ENCODE measurements at places on chromosomes 12 and 14.

GRCh38 chr12:54749191-54749818, 101.1 kb upstream of the DCD start:
- peaks cover 7% of the 10 kb centered on the region for H3K27me3 ChIP-seq
- H3K4me3 ChIP-seq = no peak overlapping the region
- no peaks in the 10 kb centered on the region for H3K4me1 ChIP-seq
- no peak overlapping the region for H3K27ac ChIP-seq

DNA sequence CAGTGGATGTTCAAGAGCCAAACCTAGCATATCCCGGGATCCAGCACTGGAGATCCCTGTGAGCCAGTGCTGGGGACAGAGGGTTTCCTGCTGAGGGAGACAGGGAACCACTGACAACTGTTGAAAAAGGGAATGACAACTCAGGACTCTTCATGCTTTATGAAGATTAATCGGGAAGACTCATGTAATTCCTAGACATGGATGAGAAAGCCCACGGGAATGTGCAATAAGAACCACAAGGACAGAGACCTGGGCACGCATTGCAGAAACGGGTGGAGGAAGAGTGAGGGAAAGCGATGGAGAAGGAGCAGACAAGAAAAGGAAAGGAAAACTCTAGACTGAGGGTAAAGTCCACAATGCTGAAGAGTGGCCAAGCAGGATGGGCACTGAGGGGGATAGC, 296.0 kb downstream of the PCNX1 start:
- H3K4me1 ChIP-seq = peaks cover 14% of the 10 kb centered on the region
- no peak overlapping the region for H3K4me3 ChIP-seq
- H3K27me3 ChIP-seq = peaks cover 14% of the 10 kb centered on the region

- H3K36me3 ChIP-seq = no peaks in the 10 kb centered on the region
- H3K27me3 ChIP-seq = peaks cover 4% of the 10 kb centered on the region
- peak overlapping the region; percentile 99 for H3K27ac ChIP-seq
- peaks cover 84% of the 10 kb centered on the region for H3K4me1 ChIP-seq
Measured at GRCh38 chr14:68364792-68365192, 428.1 kb downstream of the ZFP36L1 start.

DNA sequence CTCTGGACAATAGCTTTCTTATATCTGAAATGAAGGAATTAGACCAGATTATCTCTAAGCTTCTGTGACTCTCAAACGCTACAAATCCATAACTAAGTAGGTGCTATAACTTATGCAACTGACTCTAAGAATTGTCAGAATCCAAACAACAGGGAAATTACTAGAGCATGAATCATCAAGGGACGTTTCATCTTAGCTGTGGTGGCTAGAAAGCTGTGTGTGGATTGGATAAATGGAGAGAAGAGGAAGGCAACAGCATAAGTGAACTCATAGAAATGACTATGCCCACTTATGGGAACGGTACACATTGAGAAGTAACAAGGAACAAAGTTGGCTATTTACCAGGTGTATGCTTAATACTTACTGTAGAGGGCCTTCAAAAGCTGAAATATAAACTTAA, 96.0 kb upstream of the NEDD1 start:
- no peak overlapping the region for H3K27ac ChIP-seq
- peaks cover 2% of the 10 kb centered on the region for H3K27me3 ChIP-seq
- no peak for DNase-seq
- H3K36me3 ChIP-seq = no peaks in the 10 kb centered on the region

DNA sequence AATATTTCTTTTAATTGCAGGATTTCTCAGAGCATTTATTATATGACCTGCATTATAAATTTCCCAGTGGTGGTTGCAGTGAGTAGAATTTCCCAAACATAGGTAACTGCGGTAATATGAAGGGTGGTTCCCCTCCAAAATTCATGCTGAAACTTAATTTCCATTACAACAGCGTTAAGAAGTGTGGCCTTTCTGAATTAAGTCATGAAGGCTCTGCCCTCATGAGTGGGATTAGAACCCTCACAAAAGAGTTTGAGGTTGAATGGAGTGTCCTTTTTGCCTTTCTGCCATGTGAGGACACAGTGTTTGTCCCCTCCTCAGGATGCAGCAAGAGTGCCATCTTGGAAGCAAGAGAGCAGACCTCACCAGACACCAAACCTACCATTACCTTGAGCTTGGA, 233.6 kb downstream of the KTN1 start:
- H3K27ac ChIP-seq = no peak overlapping the region
- H3K27me3 ChIP-seq = peaks cover 4% of the 10 kb centered on the region
- H3K36me3 ChIP-seq = peaks cover 9% of the 10 kb centered on the region
- no peaks in the 10 kb centered on the region for H3K4me1 ChIP-seq

GRCh38 chr12:13032164-13032563, 12.0 kb upstream of the FAM234B start:
- no peak overlapping the region for H3K4me3 ChIP-seq
- DNase-seq = no peak
- H3K4me1 ChIP-seq = peaks cover 22% of the 10 kb centered on the region
- H3K36me3 ChIP-seq = no peaks in the 10 kb centered on the region
- H3K27me3 ChIP-seq = no peaks in the 10 kb centered on the region

DNA sequence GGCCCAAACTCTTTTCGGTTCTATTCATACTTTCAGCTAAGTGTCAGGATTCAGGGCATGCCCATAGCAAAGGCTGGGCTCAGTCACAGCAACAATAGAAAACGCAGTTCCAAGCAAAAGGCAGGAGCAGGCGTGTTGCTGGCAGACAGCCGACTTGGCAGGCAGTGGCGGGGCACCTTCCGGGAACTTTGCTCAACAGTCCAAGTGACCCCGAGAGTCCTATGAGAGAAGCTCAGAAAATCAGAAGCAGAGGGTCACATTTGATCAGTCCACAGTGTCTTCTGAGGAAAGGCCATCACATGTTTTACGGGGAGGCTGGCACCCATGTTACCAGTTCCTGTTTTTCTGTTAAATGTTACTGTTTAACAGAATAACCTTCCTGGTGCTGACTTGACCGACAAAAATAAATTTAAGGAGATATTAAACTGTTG, 115.0 kb downstream of the DACT1 start:
- peaks cover 82% of the 10 kb centered on the region for H3K4me1 ChIP-seq
- no peak for DNase-seq
- no peaks in the 10 kb centered on the region for H3K36me3 ChIP-seq
- no peak overlapping the region for H3K27ac ChIP-seq

GRCh38 chr12:102948941-102949352, 8.5 kb upstream of the ASCL1 start:
- H3K4me3 ChIP-seq = no peak overlapping the region
- H3K36me3 ChIP-seq = no peaks in the 10 kb centered on the region
- peak; percentile 85 for DNase-seq
- H3K27ac ChIP-seq = no peak overlapping the region

- no peak for DNase-seq
- peaks cover 6% of the 10 kb centered on the region for H3K27me3 ChIP-seq
- H3K4me1 ChIP-seq = peaks cover 61% of the 10 kb centered on the region
- H3K27ac ChIP-seq = peak overlapping the region; percentile 91
Measured at GRCh38 chr12:6939191-6939540, 4.5 kb upstream of the RNU7-1 start.

GRCh38 chr12:26878661-26879119, 45.7 kb upstream of the ITPR2 start:
- no peak overlapping the region for H3K4me3 ChIP-seq
- peaks cover 7% of the 10 kb centered on the region for H3K27me3 ChIP-seq
- no peak for DNase-seq
- no peak overlapping the region for H3K27ac ChIP-seq
- H3K4me1 ChIP-seq = peaks cover 34% of the 10 kb centered on the region
- H3K36me3 ChIP-seq = peaks cover 24% of the 10 kb centered on the region

DNA sequence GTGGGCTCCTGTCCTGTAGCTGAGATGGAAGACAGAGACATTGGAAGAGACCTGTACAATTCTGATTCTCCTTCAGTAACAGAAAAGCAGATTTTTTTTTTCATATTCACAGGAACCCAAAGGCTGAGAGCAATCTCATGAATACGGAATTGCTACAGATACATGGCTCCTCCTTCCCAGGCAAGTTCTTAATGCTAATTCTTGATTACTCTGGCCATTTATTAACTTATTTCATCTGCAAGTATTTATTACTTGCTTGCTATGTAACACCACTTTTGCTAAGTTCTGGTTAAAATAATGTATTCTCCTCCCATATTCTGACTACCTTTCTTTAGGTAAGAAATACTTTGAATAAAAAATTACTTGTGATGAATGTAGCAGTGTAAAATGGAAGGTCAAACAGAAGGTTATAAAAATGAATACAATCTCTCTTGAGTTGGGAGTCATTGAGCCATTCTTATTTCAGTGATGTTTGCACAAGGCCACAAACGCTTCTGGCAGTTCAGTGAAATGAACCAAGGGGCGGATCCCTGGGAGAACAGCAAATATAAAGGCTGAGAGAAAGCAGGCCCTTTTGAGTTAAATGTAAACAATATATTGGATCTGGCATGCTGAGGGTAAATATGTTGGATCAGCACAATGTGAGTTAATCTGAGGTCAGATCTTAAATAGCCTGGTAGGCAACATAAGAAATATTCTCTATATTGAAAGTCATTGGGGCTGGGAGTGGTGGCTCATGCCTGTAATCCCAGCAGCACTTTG, 37.6 kb downstream of the MUCL1 start:
- DNase-seq = no peak
- H3K27ac ChIP-seq = no peak overlapping the region
- peaks cover 4% of the 10 kb centered on the region for H3K36me3 ChIP-seq
- no peaks in the 10 kb centered on the region for H3K27me3 ChIP-seq

DNA sequence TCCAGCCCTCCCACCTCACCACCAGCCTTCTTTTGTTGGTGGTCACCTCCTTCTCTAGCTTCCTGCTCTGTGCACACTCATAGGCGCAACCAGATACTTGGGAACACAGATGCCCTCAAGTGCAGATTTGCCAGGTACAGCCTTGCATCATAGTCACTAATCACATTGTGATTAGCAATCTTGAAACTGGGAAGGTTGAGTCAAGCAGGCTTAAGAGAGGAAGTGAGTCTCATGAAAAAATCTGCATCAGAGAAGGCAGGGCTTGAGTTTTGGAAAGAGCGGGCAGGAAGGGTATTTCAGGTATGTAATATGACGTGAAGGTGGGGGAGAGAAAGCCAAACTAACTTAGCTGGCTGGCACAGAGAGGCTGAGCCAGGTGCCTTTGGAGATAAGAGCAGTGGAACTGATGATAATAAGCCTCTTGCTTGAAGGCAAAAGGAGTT, 2.7 kb upstream of the RABGGTA start:
- no peak overlapping the region for H3K4me3 ChIP-seq
- H3K4me1 ChIP-seq = peaks cover 16% of the 10 kb centered on the region
- no peaks in the 10 kb centered on the region for H3K36me3 ChIP-seq
- H3K27me3 ChIP-seq = peaks cover 14% of the 10 kb centered on the region
- H3K27ac ChIP-seq = no peak overlapping the region

GRCh38 chr12:74334780-74335179, 202.9 kb upstream of the ATXN7L3B start:
- H3K4me3 ChIP-seq = no peak overlapping the region
- no peaks in the 10 kb centered on the region for H3K27me3 ChIP-seq
- H3K4me1 ChIP-seq = no peaks in the 10 kb centered on the region
- no peaks in the 10 kb centered on the region for H3K36me3 ChIP-seq
- no peak overlapping the region for H3K27ac ChIP-seq

GRCh38 chr12:49962861-49963765, 1.4 kb downstream of the AQP5 start:
- H3K36me3 ChIP-seq = no peaks in the 10 kb centered on the region
- H3K27ac ChIP-seq = no peak overlapping the region
- H3K4me1 ChIP-seq = peaks cover 48% of the 10 kb centered on the region
- H3K4me3 ChIP-seq = no peak overlapping the region
- H3K27me3 ChIP-seq = peaks cover 79% of the 10 kb centered on the region

DNA sequence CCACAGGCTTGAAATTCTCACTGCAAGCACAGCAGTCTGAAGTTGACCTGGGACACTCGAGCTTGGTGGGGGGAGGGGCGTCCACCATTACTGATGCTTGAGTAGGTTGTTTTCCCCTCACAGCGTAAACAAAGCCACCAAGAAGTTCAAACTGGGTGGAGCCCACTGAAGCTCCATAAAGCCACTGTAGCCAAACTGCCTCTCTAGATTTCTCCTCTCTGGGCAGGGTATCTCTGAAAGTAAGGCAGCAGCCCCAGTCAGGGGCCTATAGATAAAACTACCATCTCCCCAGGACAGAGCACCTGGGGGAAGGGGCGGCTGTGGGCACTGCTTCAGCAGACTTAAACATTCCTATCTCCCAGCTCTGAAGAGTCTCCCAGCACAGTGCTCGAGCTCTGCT, 31.7 kb upstream of the ST8SIA1 start:
- peaks cover 3% of the 10 kb centered on the region for H3K27me3 ChIP-seq
- peak; percentile 6 for DNase-seq
- no peak overlapping the region for H3K4me3 ChIP-seq
- H3K36me3 ChIP-seq = no peaks in the 10 kb centered on the region
- peaks cover 9% of the 10 kb centered on the region for H3K4me1 ChIP-seq

DNA sequence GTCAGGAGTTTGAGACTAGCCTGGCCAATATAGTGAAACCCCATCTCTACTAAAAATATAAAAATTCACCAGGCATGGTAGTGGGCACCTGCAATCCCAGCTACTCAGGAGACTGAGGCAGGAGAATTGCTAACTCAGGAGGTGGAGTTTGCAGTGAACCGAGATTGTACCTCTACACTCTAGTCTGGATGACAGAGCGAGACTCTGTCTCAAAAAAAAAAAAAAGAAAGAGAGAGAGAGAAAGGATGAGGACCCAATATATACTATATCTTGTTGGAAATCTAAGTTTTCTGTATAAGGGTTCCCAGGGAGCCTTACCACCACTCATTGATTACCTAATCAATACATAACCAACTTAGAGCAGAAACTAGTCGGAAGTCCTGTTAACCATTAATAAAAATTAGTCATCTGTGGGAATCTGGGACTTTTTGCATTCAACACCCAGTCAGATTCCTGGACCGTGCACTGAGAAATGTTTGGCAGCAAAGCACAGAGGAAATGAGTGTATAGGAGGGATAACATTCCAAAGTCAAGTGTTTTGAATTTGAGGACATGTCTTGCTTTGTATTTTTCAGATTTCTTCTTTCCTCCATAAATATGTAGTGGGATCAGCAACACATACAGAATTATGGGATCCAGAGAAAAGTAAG, 44.8 kb upstream of the NR2C1 start:
- H3K4me1 ChIP-seq = no peaks in the 10 kb centered on the region
- peaks cover 11% of the 10 kb centered on the region for H3K36me3 ChIP-seq
- no peak for DNase-seq
- H3K27ac ChIP-seq = no peak overlapping the region
- H3K4me3 ChIP-seq = no peak overlapping the region

- no peaks in the 10 kb centered on the region for H3K4me1 ChIP-seq
- no peak overlapping the region for H3K4me3 ChIP-seq
- peak overlapping the region; percentile 44 for H3K27ac ChIP-seq
- no peak for DNase-seq
- no peaks in the 10 kb centered on the region for H3K27me3 ChIP-seq
- H3K36me3 ChIP-seq = peaks cover 86% of the 10 kb centered on the region
Measured at GRCh38 chr12:117158911-117159553, 31.2 kb downstream of the FBXO21 start.
